ENCODE measurements at places on chromosomes 12 and 14.

- DNase-seq: no peak
Measured at GRCh38 chr14:103122585-103122946, 695 bp upstream of the TNFAIP2 start.

DNA sequence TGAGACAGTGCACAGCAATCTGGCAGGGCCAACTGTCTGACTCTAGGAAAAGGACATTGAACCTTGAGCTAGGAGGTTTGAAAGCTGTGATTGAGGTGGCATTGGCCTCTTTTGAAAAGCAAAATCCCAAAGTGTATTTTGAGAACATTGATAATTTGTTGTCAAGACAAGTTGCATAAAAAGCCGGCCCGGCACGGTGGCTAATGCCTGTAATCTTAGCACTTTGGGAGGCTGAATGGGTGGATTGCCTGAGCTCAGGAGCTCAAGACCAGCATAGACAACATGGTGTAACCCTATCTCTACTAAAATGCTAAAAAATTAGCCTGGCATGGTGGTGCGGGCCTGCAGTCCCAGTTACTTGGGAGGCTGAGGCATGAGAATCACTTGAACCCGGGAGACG lies 331.6 kb downstream of the DUSP6 start:
- DNase-seq: no peak

DNA sequence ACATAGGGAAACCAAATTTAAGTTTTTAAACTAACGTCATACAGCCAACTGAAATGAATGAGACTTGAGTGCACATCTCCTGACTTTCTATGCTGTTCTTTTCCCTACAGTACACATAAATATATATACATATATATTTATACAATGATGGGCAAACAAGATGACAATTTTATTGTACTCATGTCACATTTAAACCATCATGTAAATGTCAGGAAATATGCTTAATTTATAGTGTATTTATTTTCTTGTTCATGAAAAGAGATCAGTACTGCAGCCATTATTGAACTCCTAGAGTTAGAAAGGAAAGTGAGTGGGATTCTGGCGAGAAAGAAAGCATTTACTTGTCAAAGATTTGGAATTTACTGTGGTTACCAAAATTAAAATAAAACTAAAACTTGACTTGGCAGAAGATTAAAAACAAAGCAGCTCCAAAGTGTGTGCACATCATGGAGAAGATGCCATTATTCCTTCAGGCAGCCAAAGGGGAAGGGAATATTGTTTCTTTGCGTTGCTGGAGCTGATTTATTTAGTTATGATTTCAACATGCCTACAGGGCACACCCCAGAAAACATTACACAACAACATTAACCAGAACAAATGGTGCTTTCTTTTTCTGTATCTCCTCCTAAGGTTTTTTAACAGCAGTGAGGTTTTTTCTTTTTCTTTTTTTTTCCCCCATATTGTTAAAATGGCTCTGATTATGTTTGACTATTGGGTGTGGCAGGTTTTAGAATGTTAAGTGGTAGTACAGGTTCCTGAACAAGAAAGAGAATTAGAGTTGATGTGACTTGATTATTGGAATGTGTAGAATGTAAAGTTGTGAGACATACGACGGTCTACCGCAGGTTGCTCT lies 144.6 kb downstream of the RAD51B start:
- DNase-seq: no peak

DNA sequence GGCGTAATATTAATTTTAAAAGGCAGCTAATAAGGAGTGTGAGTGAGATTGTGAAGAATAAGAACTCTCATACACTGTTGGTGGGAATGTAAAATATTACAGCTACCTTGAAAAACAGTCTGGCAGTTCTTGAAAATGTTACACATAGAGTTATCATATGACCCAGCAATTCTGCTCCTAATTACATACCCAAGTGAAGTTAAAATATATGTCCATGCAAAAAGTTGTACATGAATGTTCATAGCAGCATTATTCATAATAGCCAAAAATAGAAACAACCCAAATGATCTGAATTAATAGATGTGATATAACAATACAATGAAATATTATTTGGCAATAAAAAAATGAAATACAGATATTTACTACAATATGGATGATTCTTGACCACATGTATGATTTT lies 68.2 kb downstream of the RASSF8 start:
- no peak for DNase-seq

DNA sequence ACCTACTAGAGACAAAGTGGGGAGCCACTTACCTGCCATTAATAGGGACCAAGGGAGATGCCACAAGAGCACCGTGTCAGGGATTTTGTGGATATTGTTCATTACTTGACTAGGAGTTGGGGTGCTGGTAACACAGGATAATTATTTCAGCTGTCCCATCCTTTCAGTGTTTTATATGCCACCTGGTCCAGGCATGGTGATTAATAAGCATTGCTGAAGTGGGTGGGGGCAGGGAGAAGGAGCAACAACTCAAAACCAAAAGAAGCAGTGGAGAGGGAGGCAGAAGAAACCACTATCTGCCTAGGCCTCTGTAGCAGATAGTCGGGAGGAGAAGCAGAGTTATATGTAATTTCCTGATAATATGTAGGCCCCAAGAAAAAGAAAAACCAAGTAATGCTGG lies 184.6 kb downstream of the NPAS3 start:
- DNase-seq: no peak

GRCh38 chr12:51390891-51391282 lies 319 bp downstream of the GALNT6 start:
- DNase-seq: no peak
